ENCODE measurements at places on chromosomes 16 and 17.

DNA sequence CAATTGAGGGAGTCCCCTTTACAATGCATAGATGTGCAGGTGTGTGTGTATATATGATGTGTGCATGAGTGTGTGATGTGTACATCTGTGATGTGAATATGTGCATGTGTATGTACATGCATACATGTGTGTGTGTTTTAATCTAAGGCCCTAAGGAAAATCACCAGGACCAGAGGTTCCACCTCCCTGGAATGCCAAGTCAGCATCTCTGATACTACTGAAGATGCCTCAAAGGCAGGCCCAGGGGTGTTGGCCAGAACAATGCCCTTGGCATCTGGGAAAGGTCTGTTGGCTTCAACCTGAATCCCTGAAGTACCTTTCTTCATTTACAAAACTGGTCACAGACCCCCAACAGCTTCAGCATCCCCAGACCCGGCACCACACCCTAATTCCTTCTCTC is 129.5 kb downstream of the CDYL2 start:
- no peak for DNase-seq

- DNase-seq: no peak
Measured at GRCh38 chr17:55496094-55496881, 15.0 kb downstream of the SMIM36 start.

GRCh38 chr16:19031738-19032137 is 35.7 kb upstream of the COQ7 start:
- DNase-seq: no peak

GRCh38 chr16:56525236-56525635 is 5.4 kb upstream of the BBS2 start:
- DNase-seq: no peak

GRCh38 chr16:85634747-85635544 is 21.8 kb downstream of the GSE1 start:
- no peak for DNase-seq

GRCh38 chr16:58815181-58815888 is 81.2 kb upstream of the GOT2 start:
- DNase-seq: no peak

DNA sequence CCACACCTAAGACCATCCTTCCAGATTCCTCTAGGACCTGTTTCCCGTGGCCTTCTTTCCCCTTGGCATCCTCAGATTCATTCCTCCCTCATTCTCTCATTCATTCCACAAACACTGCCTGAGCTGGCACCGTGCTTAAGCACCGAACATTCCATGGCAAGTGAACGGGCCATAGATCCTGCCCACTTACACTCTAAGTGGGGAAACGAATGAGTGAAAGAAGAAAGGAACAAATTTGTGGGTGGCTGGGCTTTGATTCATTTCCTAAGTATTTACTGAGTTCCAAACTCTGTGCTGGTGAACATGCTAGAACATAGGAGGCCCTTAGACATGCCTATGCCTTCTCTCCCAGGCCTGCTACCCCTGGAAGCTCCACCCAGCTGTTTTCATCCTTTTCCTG is 30.0 kb downstream of the SRCIN1 start:
- DNase-seq: no peak

DNA sequence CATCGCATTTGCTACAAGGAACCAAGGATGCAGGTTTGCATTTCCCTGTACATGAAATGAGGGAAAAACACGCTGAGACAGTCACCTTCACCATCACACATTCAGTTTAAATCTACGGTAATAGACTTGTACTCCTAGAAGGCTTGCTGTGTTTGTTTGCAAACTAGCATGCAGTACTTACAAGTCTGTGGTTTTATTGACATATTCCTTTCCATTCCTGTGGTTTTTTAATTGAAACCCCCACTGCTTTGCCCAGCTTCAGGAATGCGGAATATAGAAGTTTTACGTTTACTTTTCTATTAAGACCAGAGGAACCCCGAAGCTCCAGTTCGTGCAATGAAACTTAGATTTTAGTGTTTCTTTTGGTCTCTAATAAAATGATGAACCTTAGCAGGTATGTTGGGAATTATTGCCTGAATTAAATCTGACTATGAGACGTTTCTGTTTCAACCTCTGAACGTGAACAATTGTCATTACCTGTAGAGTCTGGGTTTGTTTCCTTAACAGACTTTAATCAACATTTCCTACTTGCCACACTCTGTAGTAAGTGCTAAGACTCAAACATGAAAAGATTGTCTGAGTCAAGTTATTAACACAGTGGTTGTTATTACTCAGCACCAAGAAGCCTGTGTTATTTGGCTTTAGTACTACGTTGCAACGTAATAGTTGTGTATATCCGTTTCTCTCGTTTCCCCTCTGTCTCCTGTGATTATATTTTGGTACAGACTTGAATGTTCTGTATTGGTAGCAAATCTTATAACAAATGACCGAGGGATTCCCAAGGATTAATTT is 793.3 kb upstream of the GOT2 start:
- DNase-seq: no peak

- no peak for DNase-seq
Measured at GRCh38 chr17:39939106-39939505, 11.6 kb downstream of the LRRC3C start.

DNA sequence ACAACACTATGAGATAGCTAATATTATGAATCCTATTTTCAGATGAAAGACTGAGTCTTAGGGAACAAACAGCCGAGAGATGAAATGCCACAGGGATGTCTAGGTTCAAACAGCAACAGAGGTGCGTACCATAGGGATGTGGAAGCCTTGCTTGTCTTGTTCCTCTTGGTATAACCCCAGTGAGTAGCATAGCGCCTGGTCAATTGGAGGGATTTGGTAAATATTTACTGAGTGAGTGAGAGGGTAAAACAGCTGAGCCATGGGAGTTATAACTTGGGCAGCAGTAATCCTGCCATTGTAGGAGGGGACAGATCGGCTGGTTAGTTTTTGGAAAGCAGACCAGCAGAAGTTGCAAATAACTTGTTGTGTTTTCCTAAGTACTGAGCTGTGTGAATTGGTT is 80.2 kb downstream of the WWOX start:
- no peak for DNase-seq

- DNase-seq: no peak
Measured at GRCh38 chr16:9869776-9870175, 312.5 kb downstream of the GRIN2A start.

- no peak for DNase-seq
Measured at GRCh38 chr16:86156155-86156554, 257.2 kb downstream of the IRF8 start.

DNA sequence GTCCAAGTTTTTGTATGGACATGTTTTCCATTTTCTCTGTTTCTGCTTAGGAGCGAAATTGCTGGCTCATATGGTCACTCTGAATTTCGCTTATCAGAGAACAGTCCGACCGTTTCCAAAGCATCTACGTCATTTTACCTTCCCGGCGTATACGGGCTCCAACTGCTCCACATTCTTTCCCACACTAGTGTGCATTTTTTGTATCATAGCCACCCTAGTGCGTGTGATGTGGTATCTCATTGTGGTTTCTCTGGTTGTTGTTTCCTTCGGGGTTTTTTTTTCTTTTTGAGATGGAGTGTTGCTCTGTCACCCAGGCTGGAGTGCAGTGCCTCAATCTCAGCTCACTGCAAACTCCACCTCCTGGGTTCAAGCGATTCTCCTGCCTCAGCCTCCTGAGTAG is 31.0 kb upstream of the BHLHA9 start:
- DNase-seq: no peak

- peak; percentile 12 for DNase-seq
Measured at GRCh38 chr16:58177353-58177710, 20.6 kb downstream of the CSNK2A2 start.

- no peak for DNase-seq
Measured at GRCh38 chr17:31663576-31663975, 195.5 kb downstream of the COPRS start.
